T-cell (primary cell): ENCODE measurements at places on chromosomes 1 and 21.
A peak's percentile ranks its signal among the peaks of the same experiment; 100 is the strongest.

GRCh38 chr21:15065392-15066122 lies 757 bp upstream of the NRIP1 start:
- DNase-seq: peak; percentile 84

DNA sequence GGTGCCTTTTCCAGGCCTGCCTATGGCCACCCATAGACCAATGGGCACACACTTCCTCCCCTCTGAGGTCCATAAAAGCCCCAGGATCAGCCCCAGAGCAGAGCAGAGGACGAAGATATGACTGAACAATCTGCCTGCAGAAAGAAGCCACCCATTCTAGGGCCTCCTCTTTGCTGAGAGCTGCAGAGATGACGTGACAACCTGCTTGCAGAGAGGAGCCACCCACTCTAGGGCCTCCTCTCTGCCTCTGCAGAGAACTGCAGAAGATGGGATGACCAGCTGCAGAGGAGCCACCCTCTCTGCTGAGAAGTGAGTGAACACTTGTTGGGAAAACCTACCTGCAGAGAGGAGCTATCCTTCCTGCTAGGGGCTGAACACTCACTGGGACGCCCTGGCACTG lies 79.7 kb downstream of the SCMH1 start:
- DNase-seq: no peak

DNA sequence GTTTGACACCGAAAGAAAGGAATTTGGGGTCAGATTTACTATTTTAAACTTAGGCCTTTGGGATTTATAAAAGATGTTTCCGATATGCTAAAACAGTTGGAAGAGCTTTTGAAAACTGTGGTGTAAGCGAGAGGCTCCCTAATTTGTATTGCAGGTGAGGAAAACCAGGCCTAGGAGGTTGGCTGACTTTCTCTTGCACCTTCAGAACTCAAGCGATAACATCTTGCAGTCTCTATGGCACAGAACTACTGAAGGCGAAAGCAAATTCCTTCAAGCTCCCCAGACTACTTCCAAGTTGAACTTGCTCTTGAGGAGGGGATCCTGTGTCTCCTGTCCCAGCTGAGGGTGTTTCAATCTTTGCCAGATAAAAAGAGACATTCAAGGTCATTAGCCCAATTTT lies 685.7 kb downstream of the ADGRL2 start:
- no peak for DNase-seq

- DNase-seq: no peak
Measured at GRCh38 chr1:109198043-109198695, 15.5 kb upstream of the SARS1 start.

DNA sequence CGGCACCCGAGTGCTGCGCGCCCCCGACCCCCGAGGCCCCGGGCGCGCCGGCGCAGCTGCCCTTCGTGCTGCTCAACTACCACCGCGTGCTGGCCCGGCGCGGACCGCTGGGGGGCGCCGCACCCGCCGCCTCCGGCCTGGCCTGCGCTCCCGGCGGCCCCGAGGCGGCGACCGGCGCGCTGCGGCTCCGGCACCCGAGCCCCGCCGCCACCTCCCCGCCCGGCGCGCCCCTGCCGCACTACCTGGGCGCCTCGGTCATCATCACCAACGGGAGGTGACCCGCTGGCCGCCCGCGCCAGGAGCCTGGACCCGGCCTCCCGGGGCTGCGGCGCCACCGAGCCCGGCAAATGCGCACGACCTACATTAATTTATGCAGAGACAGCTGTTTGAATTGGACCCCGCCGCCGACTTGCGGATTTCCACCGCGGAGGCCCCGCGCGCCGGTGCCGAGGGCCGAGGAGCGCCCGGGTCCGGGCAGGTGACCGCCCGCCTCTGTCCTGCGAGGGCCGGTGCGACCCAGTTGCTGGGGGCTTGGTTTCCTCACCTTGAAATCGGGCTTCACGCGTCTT lies 49.0 kb downstream of the SIM2 start:
- DNase-seq: peak; percentile 1

DNA sequence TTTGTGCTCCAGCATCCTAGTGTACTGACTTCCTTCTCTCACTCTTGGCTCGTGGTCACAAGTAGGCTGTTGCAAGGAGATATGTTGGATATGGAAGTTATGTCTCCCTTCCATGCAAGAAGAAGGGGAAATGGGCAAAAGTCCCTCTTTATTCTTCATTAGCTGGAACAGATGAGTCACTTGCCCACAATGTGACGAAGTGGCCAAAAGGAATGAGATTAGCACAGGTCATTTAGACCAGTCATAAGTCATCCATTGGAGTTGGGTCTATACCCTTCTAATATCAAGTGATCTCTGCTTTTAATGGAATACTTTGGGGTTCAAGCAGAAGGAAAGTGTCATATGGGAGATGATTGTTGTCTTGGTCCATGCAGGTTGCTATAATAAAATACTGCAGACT lies 91.2 kb upstream of the NGF start:
- DNase-seq: no peak

- DNase-seq: no peak
Measured at GRCh38 chr1:53420341-53420740, 38.9 kb upstream of the DMRTB1 start.

GRCh38 chr1:236139495-236139894 lies 2.8 kb upstream of the GPR137B start:
- DNase-seq: no peak

- DNase-seq: no peak
Measured at GRCh38 chr1:85387781-85388180, 77.2 kb downstream of the DDAH1 start.

DNA sequence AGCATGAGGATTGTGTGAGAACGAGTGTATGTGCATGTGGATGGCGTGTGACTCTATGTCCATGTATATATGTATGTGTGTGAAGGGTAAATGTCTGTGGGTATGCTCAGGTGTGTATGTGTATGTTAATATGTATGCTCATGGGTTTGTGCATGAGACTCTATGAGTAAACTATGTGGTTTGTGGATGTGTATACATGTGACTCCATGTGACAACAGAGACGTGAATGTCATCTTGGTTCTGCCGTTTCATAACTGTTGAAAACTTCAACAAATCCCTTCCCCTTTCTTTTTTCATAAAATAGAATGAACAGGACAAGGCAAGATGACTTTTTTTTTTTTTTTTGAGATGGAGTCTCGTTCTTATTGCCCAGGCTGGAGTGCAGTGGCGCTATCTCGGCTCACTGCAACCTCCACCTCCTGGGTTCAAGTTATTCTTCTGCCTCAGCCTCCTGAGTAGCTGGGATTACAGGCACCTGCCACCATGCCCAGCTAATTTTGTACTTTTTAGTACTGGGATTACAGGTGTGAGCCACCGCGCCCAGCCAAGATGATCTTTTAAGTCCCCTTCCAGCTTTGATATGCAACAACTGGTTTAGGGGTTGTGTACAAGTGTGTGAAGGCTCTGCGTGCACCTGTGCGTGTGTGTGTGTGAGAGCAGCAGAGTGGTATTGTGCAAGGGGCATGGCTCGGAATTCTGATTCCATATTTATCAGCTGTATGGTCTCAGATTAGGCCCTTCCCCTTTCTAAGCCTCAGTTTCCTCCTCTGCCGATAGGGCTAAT lies 106.3 kb downstream of the EBNA1BP2 start:
- no peak for DNase-seq

DNA sequence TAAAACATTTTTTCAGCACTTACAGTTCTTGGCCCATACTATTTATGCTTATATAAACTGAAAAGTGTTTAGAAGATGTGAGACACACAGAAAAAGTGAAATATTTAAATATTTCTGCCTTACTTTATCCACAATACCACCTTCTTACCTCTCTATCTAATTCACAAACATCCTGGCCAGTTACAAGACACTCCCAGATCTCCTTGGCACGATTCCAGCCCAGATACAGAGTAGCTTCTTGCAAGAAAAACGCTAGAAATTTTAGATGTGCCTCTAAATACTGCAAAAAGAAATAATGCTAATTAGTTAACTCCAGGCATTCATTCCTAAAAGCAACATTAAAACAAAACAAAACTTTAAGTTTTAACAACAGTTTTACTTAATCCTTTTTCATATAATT lies 68.4 kb downstream of the USP24 start:
- DNase-seq: no peak

- DNase-seq: no peak
Measured at GRCh38 chr1:103327054-103327719, 198.3 kb upstream of the RNPC3 start.

DNA sequence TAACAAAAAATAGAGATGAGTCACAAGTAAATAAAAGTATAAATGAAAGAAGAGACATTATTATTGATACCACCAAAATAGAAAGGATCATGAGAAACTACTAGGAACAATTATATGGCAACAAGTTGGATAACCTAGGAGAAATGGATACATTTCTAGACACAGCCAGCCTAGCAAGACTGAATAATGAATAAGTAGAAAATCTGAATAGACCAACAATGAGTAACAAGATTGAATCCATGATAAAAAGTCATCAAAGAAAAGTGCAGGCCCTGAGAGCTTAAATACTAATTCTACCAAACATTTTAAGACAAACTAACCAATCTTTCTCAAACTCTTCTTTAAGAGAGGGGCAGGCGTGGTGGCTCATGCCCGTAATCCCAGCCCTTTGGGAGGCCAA lies 538.6 kb upstream of the PBX1 start:
- DNase-seq: no peak
